ENCODE measurements at places on chromosomes 2 and 18. TPM values are rescaled to one million over a fixed set of nuclear protein-coding genes. Genes with fewer than 3 reads are reported as not detected.

Gene CYBRD1
- 22.8 TPM for total RNA-seq

Gene CFC1
- total RNA-seq, result not detected

DNA sequence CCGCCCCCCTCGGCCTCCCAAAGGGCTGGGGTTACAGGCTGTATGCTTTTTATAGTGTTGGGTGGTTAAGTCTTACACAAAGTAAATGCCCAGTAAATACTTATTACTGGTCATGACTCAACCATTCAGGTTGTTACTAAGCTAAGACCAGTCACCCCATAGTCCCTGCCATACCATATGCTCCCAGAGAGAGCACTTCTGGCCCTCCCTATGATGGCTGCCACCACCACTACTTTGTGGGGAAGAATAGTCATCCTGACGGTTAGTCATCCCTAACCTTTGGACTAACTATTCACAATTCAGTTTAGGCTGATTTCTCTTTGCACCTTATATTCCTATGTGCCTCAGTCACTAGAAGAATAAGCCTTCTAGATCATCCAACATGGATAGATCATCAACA is 42.0 kb upstream of the MSH2 start:
- no peak for DNase-seq

- DNase-seq, result no peak
Observed at GRCh38 chr2:176699098-176699497, 429.9 kb downstream of the MTX2 start.

DNA sequence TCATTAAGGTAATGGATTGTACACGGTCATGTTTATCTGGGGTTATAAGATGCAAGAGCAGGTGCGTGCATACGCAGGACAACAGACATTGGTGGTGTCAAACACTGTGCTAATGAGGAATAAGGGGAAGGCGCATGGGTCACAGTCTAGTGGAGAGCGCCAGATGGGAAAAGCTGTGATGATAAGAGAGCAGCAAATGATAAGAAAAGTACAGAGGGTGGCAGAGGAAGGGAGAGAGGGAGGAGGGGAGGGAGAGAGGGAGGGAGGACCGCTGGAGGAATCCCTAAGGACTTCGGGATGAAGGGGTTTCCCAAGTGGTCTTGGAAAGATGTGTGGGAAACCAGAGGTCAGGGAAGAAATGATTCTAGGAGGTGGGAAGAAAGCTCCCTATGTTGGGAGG is 2.9 kb downstream of the TNFRSF11A start:
- peak; percentile 48 for DNase-seq

DNA sequence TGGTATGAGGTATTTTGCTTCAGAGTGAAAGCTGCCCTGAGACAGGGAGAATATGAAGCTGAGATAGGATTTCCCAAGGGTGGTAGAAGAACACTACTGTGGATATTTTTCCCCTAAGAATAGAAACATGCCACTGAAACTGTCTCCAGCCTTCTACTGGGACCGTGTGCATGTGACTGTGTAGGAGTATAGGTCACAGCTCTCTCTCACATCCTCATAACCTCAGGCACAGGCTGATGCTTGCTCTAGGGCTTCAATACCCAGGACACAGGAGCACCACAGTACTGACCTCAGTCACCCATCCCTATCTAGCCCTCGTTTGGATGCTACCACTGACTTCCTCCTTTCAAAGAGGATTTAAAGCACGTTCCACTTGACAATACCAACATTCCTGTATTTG is 67.2 kb downstream of the REV1 start:
- no peak for DNase-seq

DNA sequence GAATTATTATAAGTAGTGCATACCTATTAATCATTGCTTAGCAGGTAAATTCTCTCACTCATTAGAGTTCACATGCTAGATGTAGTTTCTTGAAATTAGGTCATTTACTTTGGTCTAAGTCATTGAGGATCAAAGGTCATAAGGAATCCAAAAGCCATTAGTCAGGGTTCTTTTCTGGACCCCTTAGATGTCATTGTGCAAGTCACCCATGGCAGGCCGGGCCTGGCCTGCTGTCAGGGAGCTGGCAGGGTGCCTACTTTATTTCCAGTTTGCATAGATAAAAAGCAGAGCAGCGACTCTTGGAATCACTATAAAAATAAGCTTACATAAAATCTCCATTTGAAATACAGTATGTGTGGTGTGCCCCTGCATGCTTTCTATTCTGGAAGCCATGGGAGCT is 91.3 kb downstream of the MEIS1 start:
- DNase-seq, result no peak

- no peak for DNase-seq
Observed at GRCh38 chr18:37230768-37231167, 334.8 kb downstream of the CELF4 start.

DNA sequence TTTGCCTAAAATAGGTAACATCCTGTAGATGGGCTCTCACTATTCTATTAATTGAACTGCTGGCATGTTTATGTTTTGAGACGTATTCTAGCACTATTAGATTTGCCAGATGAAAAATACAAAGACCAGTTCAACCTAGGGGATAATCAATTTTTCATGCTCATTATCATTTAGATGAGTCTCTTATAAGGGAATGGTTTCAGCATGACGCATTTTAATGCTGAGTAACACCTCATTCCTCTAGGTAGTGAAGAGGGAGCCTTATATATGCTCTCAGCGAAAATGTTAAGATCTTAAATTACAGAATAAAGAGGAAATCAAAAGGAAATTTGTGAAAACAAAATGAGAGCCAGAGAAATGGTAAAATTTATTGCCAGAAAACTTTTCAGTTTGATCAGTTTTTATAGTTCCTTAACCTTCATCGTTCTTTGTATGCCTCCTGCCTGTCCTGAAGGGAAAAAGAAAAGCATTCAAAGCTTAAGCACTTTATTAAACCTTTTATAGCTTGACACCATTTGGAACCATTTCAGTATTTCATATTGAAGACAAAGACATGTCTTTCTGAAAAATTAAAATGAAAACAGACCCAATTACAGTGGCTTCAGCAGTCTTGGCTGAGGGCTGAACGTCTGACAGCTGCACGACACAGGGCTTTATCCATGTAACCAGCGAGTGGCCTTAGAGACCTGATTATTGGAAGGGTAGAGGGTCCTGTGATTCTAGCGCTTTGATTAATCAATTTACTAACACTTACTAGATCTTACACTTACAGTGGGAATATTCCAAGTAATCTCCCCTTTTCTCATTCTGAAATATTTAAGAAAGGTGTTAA is 112.8 kb downstream of the ADCYAP1 start:
- DNase-seq, result no peak

DNA sequence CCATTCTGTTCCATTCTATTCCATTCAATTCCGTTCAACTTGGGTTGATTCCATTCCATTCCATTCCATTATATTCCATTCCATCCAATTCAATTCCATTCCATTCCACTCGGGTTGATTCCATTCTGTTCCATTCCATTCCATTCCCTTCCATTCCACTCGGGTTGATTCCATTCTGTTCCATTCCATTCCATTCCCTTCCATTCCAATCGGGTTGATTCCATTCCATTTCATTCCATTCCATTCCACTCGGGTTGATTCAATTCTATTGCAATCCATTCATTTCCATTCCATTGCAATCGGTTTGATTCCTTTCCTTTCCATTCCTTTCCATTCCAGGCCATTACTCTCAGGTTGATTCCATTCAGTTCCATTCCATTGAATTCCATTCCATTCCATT is 1138.4 kb downstream of the RPIA start:
- DNase-seq, result no peak

DNA sequence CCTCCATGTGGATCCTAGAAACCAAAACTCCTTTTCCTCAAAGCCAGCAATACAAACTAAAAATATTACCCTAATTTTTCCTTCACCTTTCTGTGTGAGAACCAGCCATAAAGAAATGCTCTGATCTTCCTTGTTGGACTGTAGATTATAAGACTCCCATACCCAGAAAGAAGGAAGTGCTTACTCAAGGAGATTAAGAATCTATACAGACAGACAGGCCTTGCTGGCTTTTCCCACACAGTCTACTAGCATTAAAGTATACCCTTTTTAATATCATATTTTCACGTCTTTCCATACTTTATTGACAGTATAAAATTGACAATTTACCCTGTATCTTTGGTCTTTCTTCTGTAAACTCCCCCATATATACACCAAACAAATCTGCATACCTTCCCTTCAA is 139.0 kb downstream of the GULP1 start:
- no peak for DNase-seq

Gene DAPL1
- total RNA-seq, result not detected

Gene GAL3ST2
- not detected for total RNA-seq

DNA sequence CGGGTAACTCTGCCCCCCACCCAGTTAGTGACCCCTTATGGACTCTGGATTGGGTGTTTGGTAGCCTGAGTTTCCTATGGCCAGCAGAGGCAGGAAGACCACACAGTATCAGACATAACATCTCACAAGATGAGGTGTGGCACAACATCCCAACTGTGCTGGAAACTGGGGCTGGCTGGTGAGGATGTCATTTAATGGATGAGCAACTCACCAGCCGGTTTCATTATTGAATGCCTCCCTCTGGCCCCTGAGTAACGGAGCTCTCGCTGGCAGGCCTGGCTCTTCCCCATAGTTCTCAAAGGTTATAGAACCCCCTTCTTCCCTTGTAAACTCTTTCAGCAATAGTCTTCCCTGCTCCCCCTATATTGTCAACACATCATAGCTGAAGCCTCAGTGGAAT is 195.0 kb downstream of the BCL11A start:
- DNase-seq, result no peak

DNA sequence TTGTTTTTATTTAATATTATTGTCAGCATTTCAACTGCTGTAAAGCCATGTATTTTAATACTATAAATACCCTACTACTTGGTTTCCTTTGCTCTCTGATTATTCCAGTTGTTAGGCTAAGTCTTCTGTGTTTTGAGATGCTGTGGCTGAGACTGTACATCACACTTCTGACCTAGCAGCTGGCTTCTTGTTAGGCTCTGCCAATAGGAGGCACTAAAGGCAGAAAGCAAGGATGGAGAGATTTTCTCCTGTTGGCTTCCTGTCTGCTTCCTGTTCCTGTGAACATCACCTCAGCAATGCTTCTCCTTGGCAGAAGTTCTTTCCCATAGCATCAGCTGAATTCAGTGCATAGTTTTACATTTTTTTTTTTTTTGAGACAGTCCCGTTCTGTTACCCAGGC is 68.3 kb upstream of the YPEL5 start:
- no peak for DNase-seq

DNA sequence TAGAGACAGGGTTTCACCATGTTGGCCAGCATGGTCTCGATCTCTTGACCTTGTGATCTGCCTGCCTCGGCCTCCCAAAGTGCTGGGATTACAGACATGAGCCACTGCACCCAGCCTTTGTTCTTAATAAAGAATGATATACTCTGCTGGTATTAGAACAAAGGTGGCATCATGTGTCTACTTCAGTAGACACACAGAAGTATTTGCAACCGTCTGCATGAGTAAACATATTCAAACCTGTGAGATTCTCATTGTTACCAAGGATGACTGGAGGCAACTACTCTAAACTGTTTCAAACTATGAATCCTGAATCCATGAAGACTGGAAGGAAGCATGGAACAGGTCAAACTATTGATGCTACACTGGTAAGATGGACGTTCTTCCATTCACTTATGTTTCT is 32.1 kb downstream of the MBD2 start:
- no peak for DNase-seq

DNA sequence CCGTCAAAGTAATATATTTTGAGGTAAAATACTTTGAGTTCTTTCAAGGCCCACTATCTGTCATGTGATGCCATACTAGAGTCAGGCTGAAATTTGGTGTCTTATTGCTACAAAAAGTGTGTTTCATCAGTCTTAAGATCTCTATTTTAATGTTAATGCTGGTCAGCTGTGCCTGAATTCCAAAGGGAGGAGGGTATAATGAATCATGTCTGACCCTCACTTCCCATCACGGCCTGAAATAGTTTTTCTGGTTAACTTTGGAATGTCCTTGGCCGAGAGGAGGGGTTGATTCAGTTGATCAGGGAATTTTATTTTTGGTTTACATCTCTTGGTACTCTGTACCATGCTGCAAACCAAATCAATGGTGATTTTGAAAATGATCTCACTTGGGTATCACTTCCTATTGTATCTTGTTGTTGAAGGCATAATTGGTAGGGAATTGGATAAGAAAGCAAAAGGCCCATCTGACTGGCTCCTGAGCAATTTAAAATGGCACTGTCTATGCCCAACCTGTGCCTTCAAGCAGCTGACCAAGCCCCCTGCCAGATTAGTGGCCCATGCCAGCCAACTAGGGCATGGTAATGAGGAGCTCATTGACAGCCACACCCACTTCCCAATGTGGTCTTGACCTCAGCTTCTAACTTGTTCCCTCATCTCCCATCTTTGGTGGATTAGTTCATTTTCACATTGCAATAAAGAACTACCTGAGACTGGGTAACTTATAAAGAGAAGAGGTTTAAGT is 6.1 kb upstream of the SLC35F5 start:
- no peak for DNase-seq

- no peak for DNase-seq
Observed at GRCh38 chr2:75592030-75592429, 31.3 kb upstream of the EVA1A start.

DNA sequence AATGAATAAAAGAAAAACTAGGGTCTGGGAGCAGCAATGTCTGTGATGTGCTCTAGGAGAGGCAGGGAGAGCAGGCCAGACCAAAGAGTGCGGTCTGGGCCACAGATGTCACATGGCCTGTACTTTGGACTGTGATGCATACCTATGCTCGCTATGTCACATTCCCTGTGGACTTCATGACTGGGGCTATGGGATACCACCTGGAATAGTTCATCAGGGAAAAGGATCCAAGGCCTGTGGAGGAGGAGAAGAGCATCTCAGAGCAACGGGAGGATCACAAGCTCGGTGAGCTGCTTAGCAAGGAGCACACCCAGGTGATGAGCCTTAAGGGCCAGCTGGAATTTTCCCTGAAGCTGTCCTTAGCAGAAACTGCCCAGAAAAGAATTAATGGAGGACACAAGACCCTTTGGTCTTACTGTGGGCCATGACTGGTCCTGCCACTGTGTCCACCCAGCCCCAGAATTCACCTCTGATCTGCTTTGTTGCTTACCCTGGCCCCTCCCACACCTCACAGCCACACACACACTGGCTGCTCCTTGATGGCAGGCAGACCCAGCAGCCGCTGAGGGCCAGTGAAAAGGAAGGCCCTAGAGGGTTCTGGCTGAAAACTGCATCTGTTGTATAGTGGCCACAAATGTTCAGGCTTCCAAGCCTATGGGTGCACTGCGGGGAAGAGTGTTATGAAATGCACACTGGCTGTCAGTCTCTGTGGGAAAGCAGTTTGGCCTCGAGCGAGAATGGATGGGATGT is 25.3 kb upstream of the GCC2 start:
- no peak for DNase-seq

DNA sequence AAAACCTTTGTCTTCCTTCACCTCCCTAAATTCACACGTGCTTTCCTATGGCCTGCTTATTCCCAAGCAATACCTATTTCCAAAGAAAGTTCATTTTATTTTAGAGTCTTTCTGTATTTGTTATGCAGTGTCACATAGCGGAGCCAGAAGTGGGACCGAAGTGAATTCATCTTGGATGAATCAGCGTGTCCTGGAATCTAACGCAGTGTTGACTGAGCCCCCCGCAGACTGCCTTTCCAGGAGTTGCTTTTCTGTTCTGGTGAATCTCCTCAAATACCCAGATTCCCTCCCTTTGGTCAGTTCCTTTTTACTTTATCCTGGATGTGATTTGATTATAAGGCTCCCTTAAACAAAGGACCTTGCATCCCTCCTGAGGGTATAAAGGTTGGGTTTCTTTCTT is 10.8 kb downstream of the ALPP start:
- no peak for DNase-seq

Gene INPP4A
- total RNA-seq, result 40.0 TPM

Gene LRRC30
- not detected for total RNA-seq

Data from dermis microvascular lymphatic vessel endothelial cell (primary cell).